ENCODE measurements at places on chromosomes 12 and 14.

- no peak for DNase-seq
These were observed 117.5 kb upstream of the PARP11 start for GRCh38 chr12:3990501-3991280.

GRCh38 chr12:590206-590750 is 73.0 kb downstream of the NINJ2 start:
- DNase-seq: no peak

DNA sequence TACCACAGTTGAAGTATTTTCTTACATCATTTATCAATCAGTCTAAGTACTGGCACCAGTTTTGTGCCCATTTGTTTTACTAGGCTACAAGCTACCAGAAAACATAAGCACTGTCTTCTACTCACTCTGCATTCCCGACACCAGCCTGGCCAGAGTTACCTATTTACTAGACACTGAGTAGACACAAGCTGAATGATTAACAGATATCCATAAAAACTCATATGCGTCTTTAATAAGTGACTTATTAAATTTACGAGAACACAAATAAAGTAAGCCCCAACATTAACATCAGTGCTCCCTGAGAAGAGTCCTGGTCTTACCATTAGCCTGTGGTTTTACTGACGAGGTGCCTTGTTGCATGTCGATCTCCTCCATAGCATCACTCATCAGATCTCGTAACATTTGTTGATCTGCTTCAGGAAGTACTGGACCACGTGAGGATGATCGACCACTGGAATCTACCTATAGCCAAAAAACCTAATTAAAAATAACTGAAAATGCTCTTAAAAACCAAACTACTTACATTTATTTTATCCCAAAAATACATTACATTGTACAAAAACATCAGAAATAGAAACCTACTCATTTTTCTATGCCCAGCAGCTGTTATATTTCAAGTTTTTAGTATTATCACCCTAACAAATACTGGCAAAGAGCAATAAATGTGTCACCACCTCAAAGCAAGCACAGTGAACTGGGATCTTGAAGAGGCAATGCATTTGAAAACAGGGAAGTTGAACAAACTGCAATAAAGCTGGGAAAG is 53.3 kb downstream of the BDKRB1 start:
- DNase-seq: no peak

- no peak for DNase-seq
These were observed 18.2 kb downstream of the ACVRL1 start for GRCh38 chr12:51925346-51926063.

DNA sequence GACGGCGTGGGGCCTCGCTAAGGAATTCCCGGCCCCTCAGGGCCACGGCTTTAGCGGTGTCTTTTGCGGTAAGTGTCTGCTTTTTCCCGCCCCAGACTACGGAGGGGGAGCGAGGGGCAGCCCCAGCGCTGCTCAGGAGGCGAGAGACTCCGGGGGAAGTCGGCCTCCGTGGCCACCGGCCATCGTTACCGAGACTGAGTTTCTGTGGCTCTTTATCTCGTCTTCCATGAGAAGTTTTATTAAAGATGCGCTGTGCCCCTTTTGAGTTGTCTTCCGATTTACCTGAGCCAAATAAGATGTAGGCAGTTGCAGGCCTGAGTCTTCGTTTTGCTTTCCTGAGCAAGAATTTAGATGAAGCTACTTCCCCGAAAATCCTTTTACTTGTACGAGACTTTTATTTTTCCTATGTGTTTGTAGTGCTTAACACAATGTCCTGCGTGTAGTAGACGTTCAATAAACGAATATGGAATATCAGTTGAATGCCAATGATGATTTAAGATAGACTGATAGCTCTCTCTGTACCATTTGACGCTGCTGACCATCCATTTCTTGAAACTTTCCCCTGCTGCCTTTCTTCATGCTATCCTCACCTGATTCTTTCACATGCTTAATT is 462 bp downstream of the SRP54 start:
- no peak for DNase-seq

DNA sequence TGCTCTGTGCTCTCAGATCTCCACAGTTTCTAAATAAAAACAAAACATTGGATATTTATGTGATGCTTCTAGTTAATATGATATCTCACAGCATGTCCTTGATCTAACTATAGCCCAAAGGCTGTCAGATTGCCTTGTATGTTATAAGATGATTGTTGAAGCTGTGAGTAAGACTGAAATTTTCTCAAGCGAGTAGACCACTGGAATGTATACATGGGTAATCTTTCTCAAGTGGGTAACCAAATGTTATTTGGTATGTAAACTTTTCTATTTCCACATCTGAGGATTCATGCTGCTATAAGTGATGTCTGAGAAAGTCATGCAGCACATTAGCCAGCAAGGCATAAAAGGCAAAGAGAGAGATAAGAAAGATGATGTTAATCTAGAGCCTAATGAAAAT is 886.7 kb downstream of the NRXN3 start:
- no peak for DNase-seq

GRCh38 chr12:27971121-27971489 is 1.4 kb downstream of the PTHLH start:
- DNase-seq: no peak

- no peak for DNase-seq
These were observed 61.6 kb upstream of the GZMB start for GRCh38 chr14:24695265-24696241.
